ENCODE measurements at places on chromosomes 12 and 14.

DNA sequence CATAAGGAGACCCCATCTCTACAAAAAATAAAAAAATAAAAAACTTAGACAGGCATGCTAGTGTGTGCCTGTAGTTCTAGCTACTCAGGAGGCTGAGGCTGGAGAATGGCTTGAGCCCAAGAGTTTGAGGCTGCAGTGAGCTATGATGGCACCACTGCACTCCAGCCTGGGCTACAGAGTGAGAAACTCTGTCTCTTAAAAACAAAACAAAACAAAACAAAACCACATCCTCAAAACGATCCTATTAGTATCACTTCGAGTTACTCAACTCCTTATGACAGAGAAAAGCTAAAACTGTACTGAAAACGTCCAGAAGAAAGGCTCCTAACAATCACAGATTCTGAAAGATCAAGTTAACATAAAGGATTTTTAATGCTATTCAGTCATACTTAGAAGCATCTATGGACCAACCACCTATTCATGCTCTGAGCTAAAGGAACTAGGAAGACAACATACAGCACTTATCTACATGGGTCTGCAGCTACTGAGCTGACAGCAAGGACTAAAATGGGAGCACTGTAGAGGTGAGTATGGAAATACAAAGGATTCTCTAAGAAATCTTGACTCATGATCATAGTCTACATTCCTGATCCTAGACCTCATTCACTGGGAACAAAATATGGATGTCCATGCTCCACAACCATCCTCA, 75.3 kb upstream of the DUSP6 start:
- no peak for DNase-seq

DNA sequence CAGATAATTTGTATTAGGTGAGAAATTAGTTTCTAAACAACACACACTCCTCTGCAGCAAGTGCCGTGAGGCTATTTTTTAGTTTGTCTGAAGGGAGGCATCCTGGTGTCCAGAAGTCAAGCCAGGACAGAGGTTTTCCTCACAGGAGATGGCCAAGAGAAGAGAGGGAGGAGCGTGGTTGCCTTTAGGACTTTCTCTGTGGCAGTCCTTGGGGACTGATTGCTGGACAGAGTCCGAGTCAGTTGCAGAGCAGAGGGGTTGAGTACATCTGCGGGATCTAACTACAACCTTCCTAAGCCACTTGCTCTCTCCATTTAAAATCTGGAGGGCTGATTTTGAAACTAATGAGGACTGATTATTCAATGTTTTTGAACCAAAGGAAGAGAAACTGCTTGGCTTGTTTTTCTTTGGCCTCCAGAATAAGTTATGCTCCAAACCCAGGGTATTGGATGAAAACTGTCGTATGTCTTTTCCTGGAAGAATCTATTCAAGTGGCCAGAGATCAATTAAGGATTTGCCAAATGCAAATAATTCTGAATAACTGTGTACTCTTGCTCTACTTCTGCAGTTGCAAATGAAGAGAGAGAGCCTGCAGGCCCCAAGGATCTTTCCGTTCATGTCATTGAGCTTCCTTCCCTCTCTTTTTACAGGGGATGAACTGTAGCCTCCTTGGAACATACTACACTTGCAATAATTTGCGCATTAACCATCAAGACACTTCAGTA, 1.2 kb downstream of the SLCO1C1 start:
- DNase-seq: no peak

DNA sequence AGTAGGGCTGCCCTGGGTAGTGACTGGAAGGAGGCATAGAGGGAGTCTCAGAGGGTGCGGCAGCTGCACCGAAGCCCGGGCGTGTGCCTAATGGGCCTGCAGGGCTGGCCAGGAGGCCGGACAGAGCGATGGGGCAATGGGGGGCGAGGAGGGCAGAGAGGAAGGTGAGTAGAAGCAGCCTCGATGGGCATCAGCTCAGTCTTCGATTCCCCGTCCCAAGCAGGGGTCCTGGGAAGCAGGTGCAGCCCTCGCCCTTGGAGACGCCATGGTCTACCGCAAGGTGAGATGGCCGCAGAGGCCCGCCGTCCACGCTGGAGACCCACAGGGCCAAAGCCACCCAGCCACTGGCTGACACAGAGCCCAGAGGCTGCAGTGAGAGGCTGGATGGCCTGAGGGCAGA, 70.8 kb downstream of the GALNT9 start:
- DNase-seq: no peak

GRCh38 chr14:68675233-68675577, 117.7 kb downstream of the ZFP36L1 start:
- DNase-seq: peak; percentile 79

DNA sequence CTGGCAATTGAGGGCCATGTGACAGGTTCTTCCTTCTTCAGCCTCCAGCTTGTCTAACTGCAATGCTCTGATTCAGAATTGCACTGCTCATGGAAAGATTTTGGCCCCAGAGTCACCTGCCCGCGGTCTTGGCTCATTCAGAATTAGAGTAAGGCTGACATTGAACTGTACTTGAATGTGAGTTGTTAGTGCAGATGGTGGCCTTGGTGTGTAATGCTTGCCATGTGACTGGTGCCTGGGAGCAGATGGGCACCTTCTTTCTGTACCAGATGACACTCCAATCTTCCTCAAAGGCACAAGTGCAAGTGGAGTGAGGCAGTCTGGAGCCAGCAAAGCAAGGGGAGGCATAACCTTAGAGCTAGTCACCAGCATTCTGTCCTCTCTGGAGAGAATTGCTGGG, 36.5 kb upstream of the ANO4 start:
- DNase-seq: no peak

DNA sequence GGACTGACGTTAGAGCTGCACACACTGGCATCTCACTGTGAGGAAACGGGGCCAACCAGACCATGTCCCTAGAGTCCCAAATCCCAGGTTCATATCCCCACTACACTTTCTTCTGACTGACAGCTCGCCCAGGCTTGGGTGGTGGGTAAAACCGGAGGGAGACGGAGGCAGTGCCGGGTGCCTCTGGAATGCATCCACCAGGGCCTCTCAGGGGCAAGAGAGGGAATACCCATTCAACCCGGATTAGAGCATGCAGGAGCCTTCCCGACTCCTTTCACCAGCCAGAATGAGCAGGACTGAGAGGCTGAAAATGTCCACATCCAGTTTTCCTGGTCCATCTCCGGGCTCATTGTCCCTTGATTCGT, 297.2 kb downstream of the ADGRD1 start:
- no peak for DNase-seq

GRCh38 chr14:99078426-99078825, 193.6 kb downstream of the BCL11B start:
- DNase-seq: no peak

- DNase-seq: no peak
Observed at GRCh38 chr14:43595096-43595772, 911.8 kb downstream of the FSCB start.

DNA sequence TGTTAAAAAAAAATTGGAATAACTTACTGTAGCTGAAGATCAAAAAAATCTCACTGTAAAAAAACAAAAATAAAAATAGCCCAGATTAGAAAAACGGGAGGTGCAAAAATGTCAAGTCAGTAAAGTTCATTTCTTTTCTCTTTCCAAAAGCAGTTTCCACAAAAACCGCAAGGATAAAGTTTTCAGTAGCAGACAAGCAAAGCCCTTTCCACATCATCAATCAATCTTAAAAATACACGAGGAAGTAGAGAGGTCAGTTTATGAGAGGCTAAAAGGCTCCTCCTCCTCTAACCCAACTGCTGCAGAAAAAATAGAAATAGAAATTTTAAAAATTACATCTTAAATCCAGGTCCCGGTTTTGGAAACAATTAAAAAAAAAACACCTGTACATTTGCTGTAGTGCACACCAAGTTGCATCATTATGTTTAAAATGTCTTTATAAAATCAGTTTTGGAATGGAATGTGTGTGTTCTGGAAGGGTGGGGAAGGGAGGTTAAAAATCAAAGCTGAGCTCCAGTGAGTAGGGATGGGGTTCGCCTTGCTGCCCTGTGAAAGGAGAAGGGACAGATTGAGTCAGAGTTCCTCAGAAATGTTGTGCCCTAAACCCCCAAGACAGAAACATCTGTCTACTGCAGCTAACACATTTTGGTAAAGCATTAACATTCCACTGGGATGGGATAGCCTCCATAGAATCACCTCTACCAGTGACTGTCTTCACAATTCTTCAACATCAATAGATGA, 5.8 kb downstream of the HNRNPC start:
- DNase-seq: no peak

GRCh38 chr12:117214797-117215196, 24.5 kb upstream of the FBXO21 start:
- DNase-seq: no peak

GRCh38 chr14:21023174-21023573, 1.7 kb downstream of the NDRG2 start:
- DNase-seq: no peak

DNA sequence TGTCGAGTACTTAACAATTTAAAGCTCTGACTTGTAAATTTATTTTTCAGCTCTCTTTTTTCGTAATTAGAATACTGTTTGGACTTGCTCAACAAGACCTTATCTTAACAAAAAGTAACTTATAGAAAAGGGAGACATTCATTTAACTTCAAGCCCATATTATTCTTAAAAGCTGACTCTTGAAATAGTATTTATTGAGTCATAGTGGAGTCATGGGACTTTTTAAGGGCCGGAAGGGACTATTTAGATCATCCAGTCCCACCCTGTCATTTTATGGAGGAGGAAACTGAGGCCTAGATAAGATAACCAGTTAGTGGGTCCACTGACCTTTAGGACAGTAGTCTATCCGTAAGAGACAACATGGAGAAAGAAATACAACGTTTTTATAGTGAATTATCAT, 1.5 kb downstream of the RAP1B start:
- no peak for DNase-seq

GRCh38 chr14:76962303-76962660, 66.2 kb downstream of the IRF2BPL start:
- DNase-seq: no peak

GRCh38 chr12:50282721-50283228, 545 bp downstream of the LIMA1 start:
- no peak for DNase-seq

DNA sequence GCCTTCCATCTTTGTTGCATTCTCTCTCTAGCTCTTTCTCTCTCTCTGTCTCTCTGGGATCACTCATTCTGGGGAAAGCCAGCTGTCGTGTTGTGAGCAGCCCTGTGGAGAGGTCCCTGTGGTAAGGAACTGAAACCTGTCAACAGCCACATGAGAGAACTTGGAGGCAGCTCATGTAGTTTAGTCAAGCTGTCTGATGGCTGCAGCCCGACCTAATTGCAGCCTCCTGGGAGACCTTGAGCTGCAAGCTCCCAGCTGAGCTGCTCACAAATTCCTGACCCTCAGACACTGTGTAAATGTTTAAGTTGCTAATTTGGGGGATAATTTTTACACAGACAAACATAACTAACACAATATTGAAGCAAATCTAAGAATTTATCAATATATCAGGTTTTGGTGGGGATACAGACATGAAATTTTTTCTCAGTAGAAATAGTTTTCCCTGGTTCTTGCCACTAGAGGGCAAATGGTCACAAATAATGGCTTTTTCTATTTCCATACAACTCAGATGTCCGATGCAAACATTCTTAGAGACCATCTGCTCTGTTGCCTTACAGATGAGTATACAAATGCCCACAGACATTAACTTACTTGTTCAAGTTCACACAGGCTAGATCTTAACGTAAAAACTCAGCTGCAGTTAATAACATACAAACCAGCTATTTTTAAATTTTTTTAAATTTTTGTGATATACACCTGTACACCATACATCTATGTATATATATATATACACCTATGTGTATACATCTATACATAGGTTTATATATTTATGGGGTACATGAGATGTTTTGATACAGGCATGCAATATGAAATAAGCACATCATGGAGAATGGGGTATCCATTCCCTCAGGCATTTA, 15.5 kb upstream of the KRR1 start:
- DNase-seq: peak; percentile 74

GRCh38 chr12:43381879-43382278, 170.1 kb downstream of the ADAMTS20 start:
- DNase-seq: no peak

Data from SW 1271 (cell line).